ENCODE measurements at places on chromosomes 2 and 18. TPM values are rescaled to one million over a fixed set of nuclear protein-coding genes. Genes with fewer than 3 reads are reported as not detected.

The HOXD3 gene
- 0.20 TPM for total RNA-seq

GRCh38 chr2:64931246-64932115, 57.7 kb upstream of the SLC1A4 start:
- H3K27ac ChIP-seq = no peak overlapping the region
- DNase-seq = no peak
- H3K36me3 ChIP-seq = no peaks in the 10 kb centered on the region
- peaks cover 4% of the 10 kb centered on the region for H3K27me3 ChIP-seq
- H3K4me3 ChIP-seq = no peak overlapping the region

The SDC1 gene
- total RNA-seq = 108 TPM

- no peaks in the 10 kb centered on the region for H3K36me3 ChIP-seq
- no peak overlapping the region for H3K27ac ChIP-seq
- no peak for DNase-seq
- H3K4me3 ChIP-seq = no peak overlapping the region
- H3K27me3 ChIP-seq = no peaks in the 10 kb centered on the region
Measured at GRCh38 chr18:68608851-68609490, 105.9 kb downstream of the TMX3 start.

GRCh38 chr18:58649966-58650816, 21.1 kb upstream of the MALT1 start:
- H3K4me1 ChIP-seq = no peaks in the 10 kb centered on the region
- H3K27ac ChIP-seq = no peak overlapping the region

The ZNF804A gene
- 2.4 TPM for total RNA-seq

GRCh38 chr2:106294182-106294581, 100.1 kb upstream of the UXS1 start:
- no peaks in the 10 kb centered on the region for H3K36me3 ChIP-seq
- H3K4me1 ChIP-seq = no peaks in the 10 kb centered on the region
- no peak overlapping the region for H3K27ac ChIP-seq
- DNase-seq = no peak
- no peak overlapping the region for H3K4me3 ChIP-seq

DNA sequence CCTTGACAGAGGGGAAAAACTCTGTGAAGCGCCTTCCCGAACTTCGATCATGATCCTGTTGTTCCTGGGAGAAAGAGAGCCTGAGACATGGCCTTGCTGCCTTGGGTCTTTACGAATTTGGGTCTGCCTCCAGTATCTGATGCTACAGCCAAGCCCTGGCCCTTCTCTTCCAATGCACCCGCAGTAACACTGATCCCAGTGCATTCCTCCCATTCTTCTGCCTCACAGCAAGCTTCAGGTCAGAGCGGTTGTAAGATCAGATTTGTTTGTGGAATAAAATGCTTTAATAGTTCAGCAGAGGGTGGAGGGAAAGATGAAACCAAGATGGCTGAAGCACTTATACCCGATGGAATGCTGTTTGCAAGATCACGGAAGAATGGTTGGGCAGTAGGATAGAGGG, 196.7 kb upstream of the SIX2 start:
- H3K4me3 ChIP-seq = no peak overlapping the region
- H3K4me1 ChIP-seq = no peaks in the 10 kb centered on the region
- DNase-seq = no peak
- H3K36me3 ChIP-seq = no peaks in the 10 kb centered on the region

DNA sequence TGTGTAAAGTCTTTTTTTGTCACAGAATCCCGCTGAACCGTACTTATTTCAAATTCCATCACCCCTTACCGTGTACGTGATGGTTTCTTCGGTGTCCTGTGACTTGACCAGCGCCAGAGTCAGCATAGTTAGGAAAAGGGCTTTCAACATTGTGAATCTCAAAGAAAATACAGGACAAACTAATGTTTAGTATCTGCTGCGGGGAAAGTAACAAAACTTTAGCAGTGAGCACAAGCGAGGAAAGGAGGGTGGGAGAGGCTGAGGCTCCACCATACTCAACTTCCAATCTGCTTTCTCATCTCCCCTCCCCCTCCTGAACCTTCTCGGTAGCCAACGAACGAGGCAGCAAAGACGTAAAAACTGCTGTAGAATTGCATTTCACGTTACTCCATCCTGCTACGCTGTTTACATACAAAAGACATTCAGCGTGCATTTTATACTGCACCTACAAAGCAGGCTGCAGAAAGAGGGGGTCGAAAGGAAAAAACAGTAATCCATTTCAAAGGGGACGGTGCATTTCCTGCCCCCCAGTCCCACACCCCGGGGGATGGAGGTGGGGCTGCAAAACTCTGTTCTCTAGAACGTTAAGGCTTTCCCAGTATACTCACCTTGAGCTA, 1.2 kb downstream of the EFEMP1 start:
- H3K27ac ChIP-seq = peak overlapping the region; percentile 62
- no peaks in the 10 kb centered on the region for H3K36me3 ChIP-seq
- DNase-seq = peak; percentile 36
- H3K4me1 ChIP-seq = no peaks in the 10 kb centered on the region

- no peaks in the 10 kb centered on the region for H3K4me1 ChIP-seq
- no peaks in the 10 kb centered on the region for H3K36me3 ChIP-seq
Measured at GRCh38 chr18:44601447-44601846, 79.2 kb upstream of the SETBP1 start.

DNA sequence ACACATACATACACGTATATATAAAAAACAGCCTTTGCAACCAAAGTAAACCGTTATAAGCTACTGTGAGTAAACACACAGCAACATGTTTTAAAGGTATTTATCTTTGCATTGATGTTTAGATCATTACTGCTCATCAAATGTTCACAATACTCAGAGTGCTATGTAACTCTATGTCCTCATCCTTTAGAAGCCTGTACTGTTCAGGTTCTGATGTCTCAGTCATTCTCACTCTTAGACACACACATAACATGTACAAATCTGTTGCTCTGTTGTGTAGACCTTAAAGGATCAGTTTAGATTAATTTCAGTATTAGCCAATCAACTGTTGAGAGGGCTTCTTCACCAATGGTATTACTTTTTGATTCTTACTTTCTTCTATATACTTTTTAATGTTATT, 139.7 kb upstream of the ITGB6 start:
- DNase-seq = no peak
- no peaks in the 10 kb centered on the region for H3K36me3 ChIP-seq
- H3K4me3 ChIP-seq = no peak overlapping the region
- peaks cover 10% of the 10 kb centered on the region for H3K4me1 ChIP-seq
- H3K27ac ChIP-seq = no peak overlapping the region

DNA sequence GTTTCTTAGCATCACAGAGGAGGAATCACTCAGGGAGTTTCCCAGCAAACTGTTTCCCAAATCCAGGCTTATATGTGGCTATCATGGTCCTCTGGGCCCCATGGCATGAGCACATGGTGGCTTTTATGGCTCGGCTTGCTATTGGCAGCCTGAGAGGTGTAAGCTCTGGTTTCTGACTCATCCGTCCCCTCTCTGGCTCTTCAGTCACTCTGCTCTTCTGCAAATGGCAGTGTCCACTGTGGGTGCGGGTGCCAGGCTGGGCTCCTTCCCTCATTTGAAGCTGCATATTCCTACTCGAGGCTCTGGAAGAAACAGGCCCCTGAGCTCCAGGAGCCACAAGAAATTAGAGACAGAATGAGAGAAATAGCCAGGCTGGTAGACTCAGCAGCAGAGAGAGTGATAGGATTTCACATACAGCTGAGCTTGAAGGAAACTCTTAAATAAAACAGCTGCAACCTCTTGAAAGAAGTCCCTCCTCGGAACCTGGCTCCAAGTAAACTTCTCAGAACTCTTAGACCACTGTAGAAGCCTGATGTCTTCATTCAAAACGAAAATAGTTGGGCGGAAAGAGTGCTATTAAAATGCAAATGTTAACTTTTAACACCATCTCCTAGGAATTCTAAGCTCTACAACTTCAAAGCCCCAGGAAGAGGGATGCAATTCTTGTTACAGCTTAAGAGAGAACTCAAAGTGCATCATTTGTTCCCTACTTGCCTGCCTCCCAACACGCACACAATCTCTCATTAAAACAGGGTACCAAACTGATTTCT, 212.6 kb upstream of the SP5 start:
- H3K27ac ChIP-seq = no peak overlapping the region
- peaks cover 28% of the 10 kb centered on the region for H3K4me1 ChIP-seq
- H3K27me3 ChIP-seq = no peaks in the 10 kb centered on the region

DNA sequence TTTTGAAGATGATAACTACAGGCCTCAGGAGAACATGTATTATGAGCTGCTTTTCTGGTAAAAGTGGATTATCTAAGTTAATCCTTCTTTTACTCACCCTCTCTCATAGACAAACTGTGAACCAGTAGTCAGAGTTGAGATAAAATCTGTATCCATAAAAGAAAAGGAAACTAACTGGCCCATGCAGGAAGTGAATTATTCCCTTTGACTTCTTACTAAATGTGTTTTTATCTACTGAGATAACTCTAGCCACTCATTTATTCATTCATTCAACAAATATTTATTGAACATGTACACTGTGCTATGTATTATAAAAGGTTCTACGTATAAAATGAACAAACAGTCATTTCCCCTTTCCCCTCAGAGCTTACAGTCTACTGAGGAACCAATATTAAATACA, 10.0 kb downstream of the WDR35 start:
- no peak overlapping the region for H3K27ac ChIP-seq
- no peak for DNase-seq
- no peaks in the 10 kb centered on the region for H3K4me1 ChIP-seq

- no peak overlapping the region for H3K27ac ChIP-seq
- no peak overlapping the region for H3K4me3 ChIP-seq
- no peaks in the 10 kb centered on the region for H3K4me1 ChIP-seq
- H3K36me3 ChIP-seq = no peaks in the 10 kb centered on the region
Measured at GRCh38 chr2:222703886-222704285, 32.4 kb downstream of the MOGAT1 start.

- no peak overlapping the region for H3K4me3 ChIP-seq
- no peaks in the 10 kb centered on the region for H3K4me1 ChIP-seq
- H3K27me3 ChIP-seq = no peaks in the 10 kb centered on the region
- no peaks in the 10 kb centered on the region for H3K36me3 ChIP-seq
Measured at GRCh38 chr2:223225266-223225665, 173.3 kb downstream of the KCNE4 start.

DNA sequence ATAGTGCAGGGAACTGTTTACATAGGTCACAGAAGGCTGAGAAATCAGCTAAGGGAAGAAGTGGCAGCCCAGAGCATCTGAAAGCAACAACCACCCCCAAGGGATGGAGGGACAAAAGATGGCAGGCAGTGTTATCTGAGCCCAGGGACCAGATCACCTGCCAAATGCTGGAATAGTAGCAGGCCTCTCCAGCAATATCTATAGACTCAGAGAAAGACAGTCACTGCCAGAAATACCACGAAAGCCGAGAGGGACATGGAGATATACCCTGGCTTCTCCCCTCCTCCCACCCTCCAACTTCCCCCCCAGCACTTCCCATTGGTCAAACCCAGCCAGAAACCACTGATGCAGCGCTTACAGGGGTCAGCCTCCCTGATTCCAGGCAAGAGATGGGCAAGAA, 58.4 kb upstream of the PPP1CB start:
- H3K36me3 ChIP-seq = no peaks in the 10 kb centered on the region
- no peak overlapping the region for H3K4me3 ChIP-seq
- DNase-seq = no peak

DNA sequence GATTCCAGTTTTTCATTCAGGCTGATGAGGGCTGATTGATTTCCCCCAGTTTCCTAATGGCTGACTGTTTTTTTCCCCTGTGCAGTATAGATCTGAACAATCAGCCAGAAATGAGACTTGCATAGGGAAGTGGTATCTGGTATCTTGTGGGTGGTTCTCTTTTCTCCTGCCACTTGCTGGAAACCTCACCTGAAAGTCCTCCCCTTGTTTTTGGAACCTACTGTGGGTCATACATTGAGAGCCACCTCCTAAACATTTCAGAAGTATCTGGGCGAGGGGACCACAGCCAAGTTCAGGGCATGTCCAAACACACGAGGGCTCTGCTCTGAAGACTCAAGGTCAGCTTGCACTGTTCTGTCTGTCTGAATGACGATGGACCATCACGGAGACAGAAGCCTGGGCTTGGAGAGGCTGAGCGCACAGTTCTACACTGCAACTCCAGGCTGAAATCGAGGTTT, 19.3 kb downstream of the ALPK2 start:
- H3K36me3 ChIP-seq = no peaks in the 10 kb centered on the region
- DNase-seq = no peak
- no peaks in the 10 kb centered on the region for H3K27me3 ChIP-seq
- H3K27ac ChIP-seq = no peak overlapping the region

The KHK gene
- total RNA-seq = 26.1 TPM

DNA sequence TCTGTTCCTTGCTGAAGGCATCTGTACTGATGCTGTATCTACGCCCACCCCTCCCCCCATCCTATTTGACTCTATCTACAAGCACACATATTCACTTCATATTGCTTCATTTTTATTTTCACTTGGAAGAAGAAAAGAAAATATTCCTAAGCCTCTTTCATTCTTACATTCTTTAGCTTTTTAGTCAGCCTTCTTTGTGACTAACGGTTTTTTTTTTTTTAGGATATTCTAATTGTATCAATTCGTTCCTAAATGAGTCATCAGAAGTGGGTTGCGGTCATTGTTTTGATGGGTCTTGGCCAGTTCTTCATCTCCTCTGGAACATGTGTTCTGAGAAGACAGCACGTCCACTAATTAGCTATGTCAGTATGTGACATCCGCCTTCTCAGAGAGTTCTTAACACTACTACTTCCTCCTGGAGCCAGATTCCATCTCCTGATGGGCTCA, 88.7 kb downstream of the MYO1B start:
- no peaks in the 10 kb centered on the region for H3K36me3 ChIP-seq
- H3K27ac ChIP-seq = no peak overlapping the region
- H3K27me3 ChIP-seq = no peaks in the 10 kb centered on the region
- H3K4me1 ChIP-seq = no peaks in the 10 kb centered on the region
- H3K4me3 ChIP-seq = no peak overlapping the region

The SFTPB gene
- total RNA-seq = 13.0 TPM

GRCh38 chr18:52716973-52717372, 377.0 kb downstream of the DCC start:
- no peaks in the 10 kb centered on the region for H3K36me3 ChIP-seq
- no peaks in the 10 kb centered on the region for H3K27me3 ChIP-seq
- DNase-seq = peak; percentile 58
- no peaks in the 10 kb centered on the region for H3K4me1 ChIP-seq
- no peak overlapping the region for H3K27ac ChIP-seq

GRCh38 chr2:4090668-4091630, 387.6 kb downstream of the DCDC2C start:
- H3K27ac ChIP-seq = no peak overlapping the region
- DNase-seq = no peak
- H3K36me3 ChIP-seq = no peaks in the 10 kb centered on the region
- H3K4me1 ChIP-seq = no peaks in the 10 kb centered on the region
- no peaks in the 10 kb centered on the region for H3K27me3 ChIP-seq

Measured in hepatocyte (in vitro differentiated cells).